ENCODE measurements at places on chromosomes 7 and 10.

DNA sequence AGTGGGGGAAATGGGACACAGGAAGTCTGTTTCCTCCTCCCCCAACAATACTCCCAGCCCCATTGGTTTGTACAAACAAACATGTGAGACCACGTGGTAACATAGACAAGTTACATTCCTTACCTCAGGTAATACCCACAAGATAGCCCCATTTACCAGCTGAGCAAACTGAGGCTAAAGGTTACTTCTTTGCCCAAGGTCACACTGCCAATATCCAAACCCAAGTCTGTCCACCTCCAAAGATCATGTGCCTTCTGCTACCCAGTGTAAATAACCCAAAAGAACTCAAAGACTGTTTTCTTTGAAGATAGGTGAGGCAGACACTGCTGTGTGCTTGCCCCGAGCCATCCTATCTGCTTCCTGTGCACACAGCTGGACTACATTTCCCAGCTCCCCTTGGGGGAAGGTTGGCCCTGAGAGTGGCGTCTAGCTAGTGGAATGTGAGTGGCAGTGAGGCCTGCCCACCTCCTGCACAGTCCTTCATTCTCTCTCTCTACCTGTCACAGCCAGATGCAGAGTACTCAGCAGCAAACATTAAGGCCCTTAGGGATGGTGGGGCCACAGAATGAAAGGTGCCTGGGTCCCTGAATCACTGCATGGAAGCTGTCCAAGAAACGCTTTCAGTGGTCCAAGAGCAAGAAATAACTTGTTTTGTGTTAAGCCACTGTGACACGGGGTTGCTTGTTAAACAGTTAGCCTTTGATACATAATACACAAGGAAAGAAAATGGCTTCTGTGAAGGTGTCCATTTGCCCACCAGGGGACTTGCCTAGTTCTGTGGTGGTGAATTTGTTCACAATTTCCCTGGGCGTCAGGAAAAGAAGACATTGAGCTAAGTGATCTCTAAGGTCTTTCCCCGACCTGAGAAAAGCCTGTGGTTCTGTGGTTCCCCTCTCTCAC is 257.7 kb upstream of the NFE2L3 start:
- DNase-seq, result no peak

- no peak for DNase-seq
Measured at GRCh38 chr7:154505362-154505761, 453.2 kb downstream of the DPP6 start.

DNA sequence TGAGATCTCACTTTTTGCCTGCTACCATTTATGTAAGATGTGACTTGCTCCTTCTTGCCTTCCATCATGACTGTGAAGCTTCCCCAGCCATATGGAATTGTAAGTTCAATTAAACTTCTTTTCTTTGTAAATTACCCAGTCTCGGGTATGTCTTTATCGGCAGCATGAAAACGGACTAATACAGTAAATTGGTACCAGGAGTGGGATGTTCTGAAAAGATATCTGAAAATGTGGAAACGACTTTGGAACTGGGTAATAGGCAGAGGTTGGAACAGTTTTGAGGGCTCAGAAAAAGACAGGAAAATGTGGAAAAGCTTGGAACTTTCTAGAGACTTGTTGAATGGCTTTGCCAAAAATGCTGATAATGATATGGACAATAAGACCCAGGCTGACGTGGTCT is 10.6 kb upstream of the GARIN1A start:
- DNase-seq, result no peak

DNA sequence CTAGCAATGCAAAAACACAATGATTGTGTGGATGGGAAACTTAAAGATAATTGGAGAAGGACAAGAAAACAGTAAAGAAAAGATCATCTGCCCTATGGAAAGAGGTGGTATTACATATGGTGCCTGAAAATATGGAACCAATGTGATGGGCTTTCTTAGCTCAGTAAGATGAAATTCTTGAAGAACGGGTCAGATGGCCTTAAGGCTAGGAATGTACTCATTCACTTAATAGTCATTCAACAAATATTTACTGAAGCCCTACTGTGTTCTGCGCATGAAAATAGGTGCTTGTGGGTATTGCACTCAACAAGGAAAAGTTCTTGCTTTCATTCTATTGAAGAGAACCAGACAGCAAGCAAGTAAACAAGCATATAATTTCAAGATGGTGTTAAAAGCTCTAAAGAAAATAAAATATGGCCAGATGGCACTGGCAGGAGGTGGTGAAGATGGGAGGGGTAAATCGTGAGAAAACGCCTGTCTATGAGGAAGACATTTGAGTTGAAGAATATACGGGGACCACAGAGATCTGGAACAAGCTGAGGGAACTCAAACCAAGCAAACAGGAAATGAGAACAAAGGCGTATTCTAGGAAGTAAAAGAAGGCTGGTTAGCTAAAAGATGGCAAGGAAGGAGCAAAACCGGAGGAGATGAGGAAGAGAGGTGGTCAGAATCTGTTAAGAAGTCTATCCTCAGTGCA is 179.7 kb downstream of the ANK3 start:
- no peak for DNase-seq

- DNase-seq, result peak; percentile 26
Measured at GRCh38 chr10:47359626-47360418, 11.7 kb downstream of the RBP3 start.

DNA sequence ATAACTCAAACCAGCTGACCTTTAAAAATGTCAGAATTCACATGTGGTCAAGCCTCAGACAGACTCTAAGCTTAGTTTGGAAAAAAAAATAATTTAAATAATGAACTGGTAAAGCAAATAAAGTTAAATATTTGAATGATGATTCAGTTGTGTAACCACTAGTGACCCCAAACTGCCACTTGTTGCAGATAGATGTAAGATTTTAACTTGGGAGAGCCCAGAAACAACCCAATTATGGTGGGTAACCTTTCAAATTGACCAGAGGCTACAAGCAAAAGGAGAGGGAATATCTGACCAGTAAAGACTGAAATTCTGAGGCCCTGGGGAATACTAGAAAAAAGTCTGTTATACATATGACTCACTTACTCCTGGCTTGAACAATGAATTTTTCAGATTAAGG is 268.1 kb downstream of the HPSE2 start:
- no peak for DNase-seq

DNA sequence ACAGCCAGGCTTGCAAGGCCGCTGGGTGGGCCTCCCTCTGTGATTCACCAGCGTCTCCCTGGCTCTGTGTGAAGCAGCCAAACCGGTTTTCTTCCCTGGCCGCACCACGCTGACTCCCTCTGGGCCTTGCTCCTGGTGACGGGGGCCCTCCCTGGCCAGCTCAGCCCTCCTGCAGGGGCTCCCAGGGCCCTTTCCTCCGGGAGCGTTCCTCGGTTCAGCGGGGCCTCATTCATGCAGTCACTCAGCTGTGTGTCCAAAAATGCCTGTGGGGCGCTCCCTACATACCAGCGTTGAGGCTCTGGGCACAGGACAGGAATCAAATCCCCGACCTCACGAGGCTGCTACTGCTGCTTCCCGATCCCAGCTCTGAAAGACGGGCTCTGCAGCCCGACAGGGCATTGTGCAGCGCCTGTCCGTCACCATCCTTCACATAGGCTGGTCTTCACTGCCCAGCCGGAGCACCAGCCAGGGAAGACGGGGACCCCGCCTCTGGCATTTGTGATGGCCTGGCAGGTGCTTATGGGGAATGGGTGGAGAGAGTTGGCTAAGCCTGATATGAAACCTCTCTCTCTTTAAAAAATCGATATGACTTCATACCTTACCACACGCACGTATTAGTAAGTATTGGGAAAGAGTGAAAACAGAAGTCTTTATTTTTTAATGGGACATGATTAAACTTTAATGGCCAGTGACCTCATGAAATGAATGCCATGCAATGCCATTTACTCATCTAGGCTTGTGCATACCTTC is 110.0 kb upstream of the SHH start:
- no peak for DNase-seq

GRCh38 chr10:2188371-2188770 is 451.0 kb upstream of the ADARB2 start:
- no peak for DNase-seq

- DNase-seq, result no peak
Measured at GRCh38 chr7:114997487-114998404, 75.9 kb downstream of the MDFIC start.

DNA sequence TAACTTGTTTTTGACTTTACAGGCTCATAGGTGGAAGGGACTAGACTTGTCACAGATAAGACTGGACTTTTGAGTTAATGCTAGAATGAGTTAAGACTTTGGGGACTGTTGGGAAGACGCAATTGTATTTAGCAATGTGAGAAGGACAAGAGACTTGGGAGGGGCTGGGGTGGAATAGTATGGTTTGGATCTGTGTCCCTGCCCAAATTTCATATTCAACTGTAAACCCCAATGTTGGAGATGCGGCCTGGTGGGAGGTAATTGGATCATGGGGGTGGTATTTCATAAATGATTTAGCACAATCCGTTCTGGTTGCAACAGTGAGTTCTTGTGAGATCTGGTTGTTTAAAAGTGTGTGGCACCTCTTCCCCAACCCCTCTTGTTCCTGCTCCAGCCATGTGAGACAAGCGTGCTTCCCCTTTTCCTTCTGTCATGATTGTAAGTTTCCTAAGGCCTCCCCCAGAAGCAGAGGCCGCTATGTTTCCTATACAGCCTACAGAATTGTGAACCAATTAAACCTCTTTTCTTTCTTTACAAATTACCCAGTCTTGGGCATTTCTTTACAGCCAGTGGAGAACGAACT is 22.6 kb downstream of the RNF216 start:
- peak; percentile 26 for DNase-seq

DNA sequence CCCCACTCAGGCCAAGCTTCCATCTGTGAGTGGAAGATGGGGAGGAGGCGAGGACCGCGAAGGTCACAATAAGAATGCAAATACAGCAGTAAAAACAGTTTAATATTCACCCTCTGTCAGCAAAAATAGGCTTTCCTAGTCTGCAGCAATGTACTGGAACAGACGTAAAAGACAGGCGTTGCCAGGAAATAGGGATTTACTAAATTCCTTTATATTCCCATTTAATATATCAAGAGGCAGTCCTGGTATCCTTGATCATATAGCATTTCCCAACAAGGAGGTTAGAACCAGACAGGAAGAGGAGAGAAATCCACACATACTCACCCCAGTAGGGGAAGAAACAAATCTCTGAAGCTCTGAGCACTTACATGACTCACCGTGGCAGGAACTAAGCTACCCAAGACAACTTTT is 1054.9 kb upstream of the C7orf33 start:
- no peak for DNase-seq

DNA sequence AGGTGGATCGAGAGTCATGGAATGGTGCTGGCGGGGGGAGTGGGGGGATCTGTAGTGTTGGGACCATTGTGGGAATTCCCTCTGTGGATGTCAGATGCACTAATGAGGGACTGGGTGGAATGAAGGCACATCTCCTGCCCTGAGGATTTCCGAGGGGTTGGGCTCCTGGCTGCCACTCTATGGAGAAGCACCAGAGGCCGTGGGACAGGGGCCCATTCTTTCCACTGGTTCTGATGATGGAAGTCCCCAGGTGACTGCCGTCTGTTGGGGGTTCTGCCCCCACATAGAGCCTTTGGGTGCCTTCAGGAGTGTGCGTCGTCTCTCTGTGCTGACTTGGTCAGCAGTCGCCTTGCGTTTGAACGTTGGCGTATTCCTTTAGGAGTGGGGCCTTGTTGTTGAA is 202.9 kb downstream of the GLRX3 start:
- DNase-seq, result no peak

DNA sequence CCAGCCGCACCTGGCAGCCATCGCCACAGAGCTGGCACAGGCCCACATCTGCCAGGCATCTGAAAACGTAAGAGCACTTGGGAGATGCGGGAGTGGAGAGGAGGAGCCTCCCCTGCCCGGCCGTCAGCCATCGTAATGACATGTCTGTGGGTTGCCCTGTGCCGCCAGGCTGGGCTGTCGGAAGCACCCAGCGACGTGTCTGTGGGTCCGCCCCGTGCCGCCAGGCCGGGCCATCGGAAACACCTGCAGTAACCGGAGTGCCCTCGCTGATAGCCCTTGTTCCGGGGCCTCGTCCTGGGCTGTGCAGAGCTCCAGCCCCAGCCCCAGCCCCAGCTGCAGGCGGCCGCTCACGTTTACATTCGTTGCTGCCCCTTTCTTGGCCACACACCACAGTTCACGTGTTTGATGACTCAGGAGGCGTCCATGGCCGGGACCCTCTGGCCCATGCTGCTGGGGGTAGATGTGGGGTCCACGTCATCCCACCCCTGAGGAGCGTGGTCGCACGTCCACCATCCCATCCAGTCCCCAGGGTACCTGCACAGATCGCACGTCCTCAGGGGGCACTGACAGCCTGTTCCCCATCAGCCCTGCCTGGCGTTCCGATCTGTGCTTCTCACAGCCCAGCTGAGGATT is 30.0 kb upstream of the PRKAR1B start:
- DNase-seq, result no peak

Measured in globus pallidus (tissue), 1 donor.